Placental epithelial cell (primary cell): ENCODE measurements at places on chromosomes 11 and 22. TPM values are rescaled to one million over a fixed set of nuclear protein-coding genes. Genes with fewer than 3 reads are reported as not detected.

POU2AF1 gene
- total RNA-seq, result not detected in 2 replicates

DDIAS gene
- 1.6 and 2.0 TPM in 2 replicates for total RNA-seq

SCGB1A1 gene
- not detected in 2 replicates for total RNA-seq

UBE2L3 gene
- total RNA-seq, result 33.4 and 51.7 TPM in 2 replicates

TMEM132A gene
- 61.7 and 75.8 TPM in 2 replicates for total RNA-seq

GPR83 gene
- total RNA-seq, result under 0.01 TPM in 1 of 2 replicates, not detected in the other

INPP5J gene
- total RNA-seq, result 0.43 and 0.79 TPM in 2 replicates

WNT11 gene
- total RNA-seq, result 34.4 and 34.5 TPM in 2 replicates

GGT5 gene
- total RNA-seq, result 30.5 and 42.0 TPM in 2 replicates

GAB4 gene
- not detected in 2 replicates for total RNA-seq

PRG3 gene
- not detected in 2 replicates for total RNA-seq

RBM14 gene
- total RNA-seq, result 37.3 and 39.3 TPM in 2 replicates

IFITM1 gene
- total RNA-seq, result 2.4 TPM in 1 of 2 replicates, not detected in the other

MUC6 gene
- not detected in 2 replicates for total RNA-seq

C11orf16 gene
- not detected in 2 replicates for total RNA-seq

MICAL2 gene
- total RNA-seq, result 32.2 and 258 TPM in 2 replicates

TMEM191B gene
- total RNA-seq, result 1.6 and 2.8 TPM in 2 replicates

SELENOO gene
- 20.4 and 26.8 TPM in 2 replicates for total RNA-seq

HOATZ gene
- not detected in 2 replicates for total RNA-seq

SERPING1 gene
- 0.65 and 13.7 TPM in 2 replicates for total RNA-seq

PGA5 gene
- total RNA-seq, result not detected in 2 replicates

IGLL5 gene
- not detected in 2 replicates for total RNA-seq

AMOTL1 gene
- total RNA-seq, result 145 and 237 TPM in 2 replicates

SPA17 gene
- 2.7 and 3.5 TPM in 2 replicates for total RNA-seq

ASPHD2 gene
- 0.65 TPM in 1 of 2 replicates, not detected in the other for total RNA-seq

FZD4 gene
- total RNA-seq, result 0.87 and 2.4 TPM in 2 replicates

ARHGAP8 gene
- total RNA-seq, result 9.0 and 12.6 TPM in 2 replicates

OR5AK2 gene
- not detected in 2 replicates for total RNA-seq

HPX gene
- 0.87 and 2.4 TPM in 2 replicates for total RNA-seq

OR4C46 gene
- total RNA-seq, result not detected in 2 replicates

DEPDC5 gene
- total RNA-seq, result 17.6 and 19.6 TPM in 2 replicates

MUC5AC gene
- under 0.01 TPM in 1 of 2 replicates, not detected in the other for total RNA-seq

DRD4 gene
- total RNA-seq, result not detected in 2 replicates

IGF2 gene
- 2,734 and 9,662 TPM in 2 replicates for total RNA-seq

PATE2 gene
- total RNA-seq, result not detected in 2 replicates

MYH9 gene
- total RNA-seq, result 204 and 625 TPM in 2 replicates

ASCL2 gene
- 0.87 and 6.7 TPM in 2 replicates for total RNA-seq

OR8G5 gene
- total RNA-seq, result not detected in 2 replicates

DNAJB7 gene
- not detected in 2 replicates for total RNA-seq

ZNRF3 gene
- 4.7 and 5.9 TPM in 2 replicates for total RNA-seq

B3GAT1 gene
- total RNA-seq, result not detected in 2 replicates
